Vagina (tissue), 2 donors: ENCODE measurements at places on chromosomes 16 and 17.

DNA sequence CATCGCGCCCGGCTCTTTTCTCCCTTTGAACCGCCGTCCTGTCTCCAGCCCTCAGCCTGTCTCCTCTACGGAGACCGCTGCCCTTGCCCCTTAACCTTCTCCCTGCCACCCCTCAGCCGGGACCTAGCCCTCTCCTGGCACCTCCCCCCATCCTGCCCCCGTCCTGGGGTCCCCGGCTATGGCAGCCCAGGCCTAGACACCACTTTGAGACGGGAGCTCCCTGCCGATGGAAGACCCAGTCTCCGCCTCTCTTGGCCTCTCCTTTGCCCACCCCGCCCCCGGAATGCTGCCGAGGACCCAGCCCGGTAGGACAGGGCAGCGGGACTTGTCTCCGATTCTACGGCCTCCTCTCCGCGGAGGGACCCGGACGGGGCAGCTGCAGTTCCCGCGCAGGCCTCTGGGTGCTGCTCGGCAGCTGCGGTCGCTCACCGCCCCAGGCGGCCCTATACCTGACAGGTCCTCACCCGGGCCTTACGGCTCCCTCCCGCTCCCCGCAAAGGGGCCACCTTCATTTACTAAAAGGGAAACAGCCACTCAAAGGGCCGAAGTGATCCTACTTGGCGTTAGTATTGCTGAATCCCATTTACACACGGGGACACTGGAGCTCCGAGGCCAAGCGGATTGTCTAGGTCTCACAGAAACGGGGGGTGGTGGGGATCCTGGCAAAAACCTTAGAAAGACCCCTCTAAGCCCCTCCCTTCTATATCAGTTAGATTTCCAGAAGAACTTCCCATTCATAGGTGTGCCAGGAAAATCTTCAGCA, 32.6 kb upstream of the TAC4 start:
- DNase-seq = no peak

- no peak for DNase-seq
Observed at GRCh38 chr17:42750739-42751344, 6.0 kb upstream of the EZH1 start.

GRCh38 chr16:57118461-57119084, 26.2 kb downstream of the CPNE2 start:
- DNase-seq = no peak

GRCh38 chr17:53942436-53942835, 119.7 kb downstream of the KIF2B start:
- no peak for DNase-seq

DNA sequence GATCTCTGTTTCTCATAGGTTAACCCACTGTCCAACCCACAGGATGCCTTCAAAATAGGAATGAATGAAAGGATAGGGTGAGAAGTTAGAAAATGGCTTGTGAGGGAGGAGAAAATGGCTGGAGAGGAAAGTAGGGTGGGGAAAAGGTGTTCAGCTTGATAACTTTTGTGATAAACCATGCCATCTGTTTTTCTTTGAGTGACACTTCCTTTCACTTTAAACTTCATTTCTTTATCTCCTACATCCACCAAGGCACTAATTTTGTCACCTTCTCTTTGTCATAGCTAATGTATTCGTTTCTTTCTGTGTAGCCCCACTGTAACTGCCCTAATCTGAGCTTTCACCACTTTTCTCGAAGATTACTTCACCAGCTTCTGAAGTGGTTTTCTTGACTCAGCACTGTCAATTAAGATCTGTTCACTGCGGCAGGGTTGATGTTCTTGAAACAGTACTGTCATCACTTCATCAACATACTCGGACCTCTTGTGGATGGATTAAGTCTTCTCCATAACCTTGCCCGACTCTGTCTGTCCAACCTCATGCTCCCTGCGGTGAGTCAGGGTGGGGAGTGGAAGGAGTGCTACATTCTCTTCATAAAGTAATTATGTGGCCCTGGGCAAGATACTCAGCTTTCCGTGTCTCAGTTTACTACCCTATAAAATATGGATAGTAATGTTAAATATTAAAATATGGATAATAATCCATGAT, 5.5 kb upstream of the KRT10 start:
- no peak for DNase-seq

GRCh38 chr16:1825864-1826690, 548 bp downstream of the HAGH start:
- DNase-seq = no peak

DNA sequence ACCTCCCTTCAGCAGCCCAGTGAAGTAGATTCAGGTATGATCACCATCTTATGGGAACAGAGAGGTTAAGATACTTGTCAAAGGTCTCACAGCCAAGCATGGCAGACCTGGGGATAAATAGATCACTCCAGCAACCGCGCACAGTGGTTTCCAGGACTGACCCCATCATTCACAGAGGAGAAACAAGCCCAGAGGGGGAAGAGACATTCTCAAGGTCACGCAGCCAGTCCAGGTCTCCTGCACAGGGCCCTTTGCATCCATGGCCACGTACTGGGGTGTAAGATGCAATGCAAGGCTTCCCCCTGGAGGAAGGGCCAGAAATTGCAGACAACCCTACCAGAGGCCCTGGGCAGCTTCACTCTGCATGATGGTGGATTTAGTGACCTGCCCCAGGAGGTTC, 19.9 kb downstream of the TLE7 start:
- DNase-seq = no peak

- DNase-seq = no peak
Observed at GRCh38 chr17:7977039-7977438, 25.4 kb upstream of the GUCY2D start.

- DNase-seq = no peak
Observed at GRCh38 chr17:9788601-9789000, 2.8 kb downstream of the DHRS7C start.

GRCh38 chr16:47848421-47849109, 307.2 kb downstream of the ABCC12 start:
- no peak for DNase-seq

GRCh38 chr17:49695698-49696232, 12.0 kb downstream of the SLC35B1 start:
- DNase-seq = no peak

GRCh38 chr17:63645775-63646487, 23.7 kb downstream of the MAP3K3 start:
- no peak for DNase-seq

GRCh38 chr16:83397601-83398291, 410.0 kb upstream of the HSBP1 start:
- no peak for DNase-seq

DNA sequence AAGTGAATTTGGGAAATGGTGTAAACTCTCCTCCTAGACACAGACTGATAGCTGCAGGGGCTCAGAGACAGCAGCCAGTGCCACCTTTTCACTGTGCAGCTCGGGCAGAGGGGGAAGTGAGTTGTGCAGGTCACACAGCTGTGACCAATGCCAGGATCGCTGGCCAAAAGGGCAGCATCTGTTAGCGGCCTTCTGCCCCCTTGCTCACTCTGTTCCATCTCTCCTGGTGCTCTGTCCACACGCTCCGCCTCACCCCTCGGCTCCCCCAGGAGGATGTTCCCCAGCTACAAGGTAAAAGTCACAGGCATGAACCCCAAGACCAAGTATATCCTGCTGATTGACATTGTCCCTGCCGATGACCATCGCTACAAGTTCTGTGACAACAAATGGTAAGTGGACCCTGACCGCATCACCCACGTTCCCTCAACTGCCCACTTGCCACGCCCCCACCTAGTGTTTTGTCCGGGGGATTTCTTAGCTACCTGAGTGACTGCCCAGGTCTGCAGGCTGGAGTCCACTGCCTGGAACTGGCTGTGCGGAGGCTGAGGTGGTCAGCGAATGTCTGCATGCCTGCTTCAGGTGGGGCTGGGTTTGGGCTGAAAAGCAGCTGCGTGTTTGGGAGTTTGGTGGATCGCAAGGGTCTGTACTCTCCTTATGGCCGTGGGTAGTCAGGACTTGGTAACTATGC, 13.5 kb downstream of the TBX4 start:
- DNase-seq = no peak

DNA sequence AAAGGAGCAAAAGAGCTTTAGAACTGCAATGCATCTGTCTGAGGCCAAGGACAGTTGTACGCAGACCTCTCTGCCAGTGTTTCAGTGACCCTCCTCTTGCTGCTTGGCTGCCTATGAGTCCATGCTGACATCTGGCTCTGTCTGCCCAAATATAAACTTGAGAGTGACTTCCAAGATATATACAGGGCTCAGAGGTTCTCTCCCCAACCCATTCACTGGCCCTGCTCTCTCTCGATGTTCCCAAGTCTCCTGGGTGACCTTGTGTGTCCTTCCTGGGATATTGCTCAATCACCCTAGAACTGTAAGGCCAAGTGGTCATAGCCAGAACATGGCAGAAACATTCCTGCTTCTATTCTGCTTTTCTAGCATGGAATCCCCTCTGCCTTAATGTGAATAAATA, 716.3 kb downstream of the WWOX start:
- no peak for DNase-seq

DNA sequence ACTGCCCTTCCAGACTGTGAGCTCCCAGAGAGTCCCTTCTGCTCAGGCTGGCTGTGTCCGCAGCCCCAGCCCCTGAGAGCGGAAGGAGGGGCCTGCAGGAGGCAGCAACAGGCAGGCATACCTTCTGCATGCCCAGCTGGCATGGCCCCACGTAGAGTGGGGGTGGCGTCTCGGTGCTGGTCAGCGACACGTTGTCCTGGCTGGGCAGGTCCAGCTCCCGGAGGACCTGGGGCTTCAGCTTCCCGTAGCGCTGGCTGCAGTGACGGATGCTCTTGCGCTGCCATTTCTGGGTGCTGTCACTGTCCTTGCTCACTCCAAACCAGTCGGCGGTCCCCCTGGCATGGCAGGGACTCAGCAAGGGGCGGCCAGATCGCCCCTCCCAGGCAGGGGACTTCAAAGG, 9.0 kb downstream of the RHBDF1 start:
- no peak for DNase-seq

- no peak for DNase-seq
Observed at GRCh38 chr17:45320349-45320930, 3.6 kb upstream of the MAP3K14 start.
